Fibroblast of skin of back (primary cell): ENCODE measurements at places on chromosomes 5 and 9.

DNA sequence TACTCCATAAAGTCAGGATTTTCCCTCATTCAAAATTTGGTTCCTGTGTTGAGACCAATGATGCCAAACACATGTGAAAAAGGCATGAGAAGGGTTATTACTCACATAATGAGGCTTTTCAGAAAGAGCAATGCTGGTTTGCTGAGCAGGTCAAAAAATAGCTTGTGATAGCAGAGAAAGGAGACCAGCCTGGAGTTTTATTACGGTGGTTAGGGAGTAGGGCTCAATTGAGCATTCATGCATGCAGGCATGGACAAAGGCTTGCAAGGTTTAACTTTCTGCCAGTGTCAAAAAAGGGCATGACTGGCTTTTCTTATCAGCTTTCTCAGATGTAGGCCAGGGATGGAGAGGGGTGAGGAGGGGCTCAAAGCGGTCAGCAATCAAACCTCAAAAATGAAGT is 628.3 kb downstream of the DNAH5 start:
- DNase-seq, result no peak

DNA sequence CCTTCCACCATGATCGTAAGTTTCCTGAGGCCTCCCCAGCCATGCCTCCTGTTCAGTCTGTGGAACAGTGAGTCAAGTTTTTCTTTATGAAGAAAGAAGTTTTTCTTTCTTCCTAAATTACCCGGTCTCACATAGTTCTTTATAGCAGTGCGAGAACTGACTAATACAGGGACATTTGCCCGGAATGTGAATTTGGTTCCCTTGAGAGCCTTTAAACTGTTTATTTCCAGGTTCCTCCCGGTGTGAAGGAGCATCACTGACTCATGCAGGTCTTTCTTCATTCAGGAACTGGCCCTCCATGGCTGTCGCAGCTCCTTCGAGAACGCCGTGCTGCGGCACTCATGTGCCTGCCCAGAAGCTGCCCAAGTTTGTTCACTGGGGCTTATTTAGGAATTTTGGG is 87.7 kb downstream of the PTCH1 start:
- DNase-seq, result peak; percentile 26

- peak; percentile 44 for DNase-seq
Measured at GRCh38 chr5:369151-369868, 47.8 kb downstream of the AHRR start.

DNA sequence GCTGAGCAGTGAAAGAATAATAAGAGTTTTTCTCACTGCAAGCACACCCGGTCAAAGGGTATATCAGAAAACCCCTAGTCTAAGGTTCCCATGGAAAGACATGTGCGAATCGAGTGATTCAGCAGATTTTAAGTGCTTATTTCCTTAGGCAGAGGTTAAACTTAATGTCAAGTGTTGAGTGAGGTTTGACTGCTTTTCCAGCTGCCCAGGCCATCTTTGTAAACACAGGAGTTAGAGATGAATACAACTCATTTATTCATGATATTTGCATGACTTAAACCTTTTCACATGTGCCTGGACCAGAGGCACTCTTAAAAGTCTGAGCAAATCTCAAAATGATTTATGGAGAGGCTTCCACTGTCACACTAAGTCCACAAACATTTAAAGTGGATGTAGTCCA is 137.8 kb upstream of the RGMB start:
- peak; percentile 2 for DNase-seq

DNA sequence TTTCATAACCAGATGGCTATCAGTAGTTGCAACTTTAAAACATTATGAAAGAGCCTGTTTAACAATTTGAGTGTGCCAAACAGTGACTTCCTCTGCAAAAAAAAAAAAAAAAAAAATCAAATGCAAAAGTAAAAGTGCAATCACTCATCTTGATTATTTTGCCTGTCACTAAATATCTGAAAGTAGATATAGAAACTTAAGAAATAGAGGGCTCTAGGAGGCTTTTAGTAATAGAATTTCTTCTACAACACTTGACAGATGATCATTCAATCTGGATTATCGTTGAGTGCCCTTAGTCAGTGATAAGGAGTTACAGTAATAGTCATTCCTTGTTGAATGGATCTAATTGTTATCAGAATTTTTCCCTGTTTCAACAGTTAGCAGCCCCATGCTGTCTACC is 101.8 kb downstream of the CETN3 start:
- DNase-seq, result no peak

DNA sequence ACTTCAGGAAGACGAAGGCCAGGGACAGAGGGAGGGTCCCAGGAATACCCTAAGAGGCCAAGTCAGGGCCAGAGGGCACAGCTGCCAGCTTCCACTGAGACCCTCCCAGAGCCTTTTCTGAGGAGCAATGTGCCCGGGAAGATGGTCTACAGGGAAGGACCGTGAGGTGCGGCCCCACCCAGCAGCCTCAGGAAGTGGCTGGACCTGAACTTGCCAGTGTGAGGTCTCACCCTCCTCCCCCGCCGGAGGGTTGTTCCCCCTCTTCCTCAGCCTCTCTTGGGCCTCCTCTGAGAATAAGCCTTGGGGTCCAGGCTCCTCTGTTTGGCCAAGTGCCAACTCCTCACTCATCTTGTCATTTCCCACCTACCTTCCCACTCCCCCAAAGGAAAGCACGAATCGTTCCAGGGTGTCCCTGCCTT is 13.4 kb upstream of the SLC25A51 start:
- DNase-seq, result no peak

DNA sequence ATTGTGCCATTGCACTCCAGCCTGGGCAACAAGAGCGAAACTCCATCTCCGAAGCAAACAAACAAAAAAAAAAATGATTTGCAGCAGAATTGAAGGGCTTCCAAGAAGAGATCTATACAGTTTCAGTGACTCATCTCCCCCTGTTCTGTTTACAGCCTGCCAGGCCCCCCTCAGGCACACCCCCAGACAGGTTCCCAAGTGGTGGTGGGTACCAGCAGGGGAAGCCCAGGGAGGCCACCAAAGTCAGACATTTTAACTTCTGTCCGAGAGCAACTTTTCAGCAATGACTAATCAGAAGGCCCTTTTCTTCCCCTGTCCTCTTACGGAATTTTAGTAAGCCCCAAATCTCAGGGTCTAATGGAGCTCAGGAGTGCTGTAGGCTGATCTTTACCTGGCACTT is 98.7 kb downstream of the PAX5 start:
- no peak for DNase-seq

- peak; percentile 51 for DNase-seq
Measured at GRCh38 chr9:69149321-69149807, 24.7 kb upstream of the TJP2 start.

GRCh38 chr5:66230551-66230950 is 86.5 kb downstream of the SREK1 start:
- peak; percentile 27 for DNase-seq

DNA sequence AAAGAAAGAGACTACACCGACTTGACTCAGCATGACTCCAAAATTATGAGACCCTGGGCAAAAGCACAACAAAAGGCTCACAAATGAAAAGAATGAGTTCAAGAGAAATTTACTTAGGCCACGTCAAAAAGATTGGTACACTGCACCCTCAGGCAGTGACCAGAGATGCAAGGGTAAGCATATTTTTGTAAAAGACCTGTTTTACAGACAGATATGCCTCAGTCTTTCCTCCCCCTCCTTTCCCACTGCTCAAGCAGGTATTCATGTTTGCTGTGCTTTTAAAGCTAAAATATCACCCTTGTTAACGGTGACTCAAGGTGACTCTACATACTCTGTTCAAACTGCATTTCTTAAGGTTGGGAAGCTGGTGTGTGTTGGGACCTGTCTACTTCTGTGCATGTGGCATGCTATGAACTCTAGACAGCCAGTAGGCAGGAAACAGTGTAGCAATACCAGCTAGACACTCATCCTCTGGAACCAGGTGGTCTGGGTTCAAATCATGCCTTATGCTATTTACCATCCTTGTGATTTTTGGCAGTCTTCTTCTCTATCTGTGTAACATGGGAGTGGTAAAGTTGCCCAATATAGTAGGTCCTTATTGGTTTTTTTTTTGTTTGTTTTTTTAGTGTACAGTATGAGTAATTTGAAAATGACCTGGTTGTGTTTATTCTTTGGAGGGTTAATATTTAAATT is 98.7 kb downstream of the TLE4 start:
- DNase-seq, result no peak

DNA sequence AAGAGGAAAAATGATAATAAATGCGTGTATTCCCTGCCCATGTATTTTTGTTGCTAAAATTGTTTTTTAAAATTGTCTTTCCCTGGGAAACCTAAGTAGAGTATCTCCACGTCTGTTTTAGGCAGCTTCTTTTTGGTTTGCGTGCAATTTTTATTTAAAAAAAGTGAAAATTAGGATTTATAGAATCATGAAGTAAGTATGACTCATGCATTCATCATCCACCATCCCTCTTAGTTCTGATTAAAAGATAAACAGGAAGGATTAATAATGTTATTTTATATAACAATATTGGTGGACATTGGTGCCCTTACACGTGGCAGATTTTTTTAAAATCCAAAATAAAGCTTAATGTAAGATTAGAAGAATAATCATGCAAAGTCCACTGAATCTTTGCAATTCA is 358.7 kb downstream of the MED10 start:
- no peak for DNase-seq

DNA sequence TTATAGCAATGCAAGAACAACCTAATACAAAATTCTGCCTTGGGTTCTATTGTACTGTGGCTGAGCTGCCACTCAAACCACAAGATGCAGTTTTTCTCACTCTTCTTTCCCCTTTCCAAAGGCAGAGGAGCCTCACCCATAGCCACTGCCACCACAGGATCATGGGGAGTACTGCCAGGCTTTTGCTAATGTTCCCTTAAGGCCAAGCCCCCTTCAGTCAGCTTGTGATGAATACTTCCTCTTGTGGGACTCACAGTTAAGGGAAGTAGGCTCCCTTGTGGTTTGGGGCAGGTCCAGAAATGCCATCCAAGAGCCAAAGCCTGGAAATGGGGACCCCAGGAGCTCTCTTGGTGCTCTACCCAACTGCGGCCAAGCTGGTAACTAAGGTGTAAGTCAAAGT is 258.7 kb downstream of the SPATA31D1 start:
- peak; percentile 5 for DNase-seq

GRCh38 chr5:141821430-141821925 is 56.7 kb downstream of the PCDH1 start:
- peak; percentile 96 for DNase-seq

DNA sequence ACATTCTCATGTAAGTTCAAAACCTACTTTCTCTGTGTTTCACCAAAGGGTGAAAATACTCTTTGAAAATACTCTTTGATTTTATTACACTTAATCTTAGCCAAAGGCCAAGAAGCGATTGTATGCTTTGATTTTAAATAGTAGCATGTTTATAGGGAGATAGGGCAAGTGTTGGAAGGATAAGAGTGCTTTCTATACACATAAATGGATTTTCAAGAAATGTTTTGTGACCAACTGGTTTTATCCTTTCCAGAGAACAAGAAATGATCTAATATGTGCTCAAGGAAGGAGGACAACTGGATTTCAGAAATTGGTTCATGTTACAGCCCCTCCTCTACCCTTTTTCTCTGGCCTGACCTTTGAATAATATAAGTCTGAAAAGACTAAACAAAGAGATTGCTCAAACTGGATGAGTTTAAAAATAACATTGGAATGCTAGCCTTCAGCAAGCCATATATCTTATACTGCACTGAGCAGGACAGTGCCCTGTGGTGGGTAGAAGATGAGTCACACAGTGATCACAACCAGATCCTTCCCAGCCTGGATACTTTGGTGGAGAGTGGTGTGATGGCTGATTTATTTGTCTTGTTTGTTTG is 13.1 kb downstream of the PALM2AKAP2 start:
- peak; percentile 96 for DNase-seq

DNA sequence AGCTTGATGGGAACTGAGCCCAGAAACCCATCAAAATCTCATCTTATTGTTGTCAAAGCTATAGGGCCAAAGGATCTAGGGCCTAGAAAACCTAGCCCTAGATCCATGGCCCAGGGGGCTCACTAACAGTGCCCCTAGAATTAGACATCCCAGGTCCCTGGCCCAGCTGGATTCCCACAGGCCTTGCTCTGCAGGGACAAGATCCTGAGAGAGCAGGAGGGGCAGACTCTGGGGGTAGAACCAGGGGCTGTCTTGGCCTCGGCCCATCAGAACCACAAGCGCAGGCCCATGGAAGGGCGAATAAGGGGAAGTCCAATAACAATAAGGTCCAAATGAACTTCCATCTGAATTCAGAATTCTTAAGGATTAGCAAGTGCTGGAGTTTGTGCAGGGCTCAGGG is 69.6 kb downstream of the IL6ST start:
- DNase-seq, result no peak

DNA sequence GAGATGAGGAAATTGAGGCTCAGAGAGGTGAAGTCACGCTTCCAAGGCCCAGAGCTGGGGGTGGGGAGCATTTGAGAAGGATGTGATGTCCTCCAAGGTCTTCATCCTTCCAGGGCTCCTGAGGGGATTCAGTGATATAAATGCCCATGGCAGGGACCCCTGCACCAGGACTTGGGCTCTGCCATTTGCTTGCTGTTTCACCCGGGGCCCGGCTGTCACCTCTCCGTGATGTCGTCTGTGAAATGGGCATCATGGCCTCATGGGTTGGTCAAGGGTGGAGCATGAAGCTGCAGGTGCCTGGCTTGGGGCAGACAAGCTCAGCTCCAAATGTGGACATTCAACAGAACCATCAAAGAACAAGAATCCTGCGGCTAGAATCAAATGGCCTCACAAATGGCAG is 253.1 kb downstream of the PBX3 start:
- no peak for DNase-seq

DNA sequence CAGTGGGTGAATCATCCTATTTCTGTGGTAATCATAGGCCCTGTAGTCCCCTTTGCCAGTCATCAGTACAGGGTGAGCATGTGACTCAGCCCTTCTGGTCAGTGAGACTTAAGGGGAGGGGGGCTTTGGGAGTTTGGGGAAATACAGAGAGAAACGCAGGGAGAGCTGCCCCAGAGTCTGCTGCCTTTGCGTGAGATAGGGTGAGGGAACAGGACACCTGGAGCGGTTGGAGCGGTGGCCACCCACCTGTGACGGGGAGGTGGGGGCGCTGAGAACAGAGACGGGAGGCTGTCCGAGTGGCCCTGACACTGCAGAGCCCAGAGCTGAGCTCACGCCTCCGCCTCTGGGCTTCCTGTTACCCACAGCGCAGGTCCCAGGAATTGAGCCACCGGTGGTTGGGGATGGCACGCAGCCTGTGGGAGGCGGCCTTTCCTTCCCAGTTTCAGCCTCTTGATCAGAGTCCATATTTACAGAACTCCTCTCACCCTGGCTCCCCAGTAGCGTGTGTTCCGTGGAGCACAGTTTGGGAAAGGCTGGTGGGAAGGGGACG is 92.0 kb upstream of the ERCC6L2 start:
- DNase-seq, result peak; percentile 55

DNA sequence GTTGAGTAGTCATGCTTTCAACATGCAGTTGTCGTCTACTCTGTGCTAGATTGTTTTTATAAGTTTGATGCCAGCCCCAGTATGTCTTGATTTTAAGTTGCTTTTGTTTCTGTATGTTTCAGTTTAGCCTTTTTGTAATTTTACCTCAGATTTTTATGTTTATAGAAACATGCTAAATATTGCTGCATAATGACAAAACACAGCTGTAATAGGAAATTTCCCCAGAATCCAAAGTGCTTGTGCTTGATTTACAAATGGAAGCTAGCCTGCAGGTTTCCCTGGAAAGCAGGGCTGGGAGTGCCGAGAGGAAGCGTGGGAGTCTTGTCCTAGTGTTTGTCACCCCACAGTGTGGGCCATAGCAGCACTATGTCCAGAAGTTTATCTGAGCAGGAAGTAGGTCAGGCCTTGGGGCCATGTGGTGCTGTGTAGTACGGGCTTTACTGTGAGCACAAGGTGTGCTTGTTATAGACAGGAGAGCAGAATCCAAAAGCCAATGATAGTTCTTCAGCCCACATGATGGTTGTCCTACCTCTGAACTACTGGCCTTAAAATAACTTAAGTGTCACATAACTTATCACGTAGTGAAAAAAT is 100.0 kb upstream of the NREP start:
- DNase-seq, result no peak
